ENCODE measurements at places on chromosomes 12 and 14. TPM values are rescaled to one million over a fixed set of nuclear protein-coding genes. Genes with fewer than 3 reads are reported as not detected.

The KRT6C gene
- not detected for total RNA-seq

The DNAJC22 gene
- 49.4 TPM for total RNA-seq

The TCL1B gene
- total RNA-seq: 0.19 TPM

The C1RL gene
- 67.5 TPM for total RNA-seq

The DERA gene
- total RNA-seq: 65.2 TPM

The GLT8D2 gene
- 0.79 TPM for total RNA-seq

The LRFN5 gene
- total RNA-seq: 0.08 TPM

The OSBPL8 gene
- 32.5 TPM for total RNA-seq

The YAF2 gene
- total RNA-seq: 21.3 TPM

The IRAK3 gene
- total RNA-seq: 8.6 TPM

The SELPLG gene
- 9.6 TPM for total RNA-seq

The HECTD4 gene
- 80.1 TPM for total RNA-seq

The PRPH gene
- not detected for total RNA-seq

The BCAT1 gene
- total RNA-seq: 1.3 TPM

The CPSF2 gene
- 18.4 TPM for total RNA-seq

The MIP gene
- total RNA-seq: 0.09 TPM

The GRIP1 gene
- total RNA-seq: 0.33 TPM

The DDX23 gene
- 60.6 TPM for total RNA-seq

The MMP17 gene
- 0.37 TPM for total RNA-seq

The SAMD4A gene
- 17.8 TPM for total RNA-seq

The PLEKHG7 gene
- 0.28 TPM for total RNA-seq

The HHIPL1 gene
- total RNA-seq: 1.7 TPM

The TRIAP1 gene
- total RNA-seq: 13.3 TPM

The DHRS2 gene
- 0.56 TPM for total RNA-seq

The CRACR2A gene
- total RNA-seq: 4.2 TPM
